ENCODE measurements at places on chromosomes 3 and 15.
A peak's percentile ranks its signal among the peaks of the same experiment; 100 is the strongest.

GRCh38 chr3:12724794-12725193, 34.3 kb downstream of the TMEM40 start:
- DNase-seq = no peak

GRCh38 chr3:63945558-63946096, 33.4 kb upstream of the SCAANT1 start:
- no peak for DNase-seq

DNA sequence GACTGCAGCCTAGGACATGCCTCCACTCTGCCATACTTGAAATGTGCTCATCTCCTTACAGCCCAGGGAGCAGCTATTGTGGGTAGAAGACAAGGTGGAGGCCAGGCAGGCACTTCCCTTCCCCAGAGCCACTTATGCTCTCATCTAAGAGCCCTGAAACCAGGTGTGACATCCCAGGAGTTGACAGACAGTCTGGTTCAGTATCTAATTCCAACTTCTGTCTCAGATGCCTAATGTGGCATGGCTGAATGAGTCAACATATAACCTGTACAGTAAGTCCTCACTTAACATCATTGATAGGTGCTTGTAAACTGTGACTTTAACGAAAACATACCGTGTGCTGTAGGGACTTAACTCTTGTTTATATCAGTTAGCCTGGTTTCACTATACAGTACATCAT, 1.2 kb upstream of the CAPN3 start:
- no peak for DNase-seq

DNA sequence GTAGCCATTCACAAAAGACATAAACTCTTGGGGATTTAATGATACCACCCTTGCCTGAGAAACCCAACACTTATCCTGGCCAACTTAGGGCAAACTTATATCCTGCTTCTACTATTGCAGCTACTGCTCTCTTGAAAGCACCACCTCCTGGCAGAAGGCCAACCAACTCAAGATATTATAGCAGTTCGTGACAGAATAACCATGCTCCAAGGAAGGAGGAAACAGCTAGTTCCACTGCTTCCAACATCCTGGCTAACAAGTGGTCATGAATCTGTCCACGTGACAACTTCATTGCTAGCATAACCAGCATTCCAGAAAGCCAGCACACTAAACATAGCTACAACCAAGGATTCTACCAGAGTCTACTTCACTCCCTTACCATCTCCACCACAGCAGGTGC, 1037.5 kb downstream of the TBL1XR1 start:
- no peak for DNase-seq

DNA sequence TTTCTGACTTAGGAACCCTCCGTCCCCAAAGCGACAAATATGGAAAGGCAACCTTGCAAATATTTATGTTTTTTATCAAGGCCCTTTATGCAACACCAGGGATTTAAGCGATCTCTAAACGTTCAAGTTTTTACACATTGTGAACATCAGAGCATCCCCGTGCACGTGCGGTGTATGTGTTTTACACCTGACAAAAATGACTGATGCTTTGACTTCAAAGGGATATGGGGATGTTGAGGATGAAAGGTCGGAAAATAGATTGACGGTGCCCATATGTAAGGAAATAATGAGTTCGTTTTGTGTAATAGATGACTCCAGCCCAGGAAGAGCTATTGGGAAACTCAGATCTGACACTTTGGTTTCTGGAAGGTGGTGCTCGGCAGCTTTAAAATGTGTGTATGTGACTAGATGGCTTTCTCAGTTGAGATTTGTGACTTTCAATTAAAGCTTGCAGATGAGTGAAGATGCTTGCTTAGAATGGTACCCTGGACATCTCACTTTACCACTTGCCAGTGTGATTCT, 866 bp downstream of the SLC49A4 start:
- peak; percentile 11 for DNase-seq

DNA sequence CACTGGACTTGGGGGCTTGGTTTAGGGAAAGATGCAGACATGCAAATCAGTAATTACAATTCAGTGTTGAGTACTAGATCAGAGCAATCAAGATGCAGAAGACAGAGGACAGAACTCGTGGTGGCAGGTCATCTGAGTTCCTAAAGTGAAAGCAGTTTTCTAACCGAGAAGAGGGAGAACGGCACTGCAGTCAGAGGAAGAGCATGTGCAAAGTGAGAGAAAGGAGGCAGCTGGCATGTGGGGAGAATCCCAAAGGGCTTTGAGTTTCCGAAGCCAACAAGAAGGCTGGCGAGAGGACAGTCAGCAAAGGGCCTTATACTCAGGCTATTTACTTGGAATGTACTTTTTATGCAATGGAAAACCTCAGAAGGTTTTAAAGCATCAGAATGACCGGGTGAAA, 87.0 kb downstream of the ANP32A start:
- no peak for DNase-seq

- DNase-seq = no peak
Measured at GRCh38 chr3:24069045-24069444, 124.0 kb downstream of the NR1D2 start.

- no peak for DNase-seq
Measured at GRCh38 chr3:141307351-141308059, 60.8 kb upstream of the ZBTB38 start.

DNA sequence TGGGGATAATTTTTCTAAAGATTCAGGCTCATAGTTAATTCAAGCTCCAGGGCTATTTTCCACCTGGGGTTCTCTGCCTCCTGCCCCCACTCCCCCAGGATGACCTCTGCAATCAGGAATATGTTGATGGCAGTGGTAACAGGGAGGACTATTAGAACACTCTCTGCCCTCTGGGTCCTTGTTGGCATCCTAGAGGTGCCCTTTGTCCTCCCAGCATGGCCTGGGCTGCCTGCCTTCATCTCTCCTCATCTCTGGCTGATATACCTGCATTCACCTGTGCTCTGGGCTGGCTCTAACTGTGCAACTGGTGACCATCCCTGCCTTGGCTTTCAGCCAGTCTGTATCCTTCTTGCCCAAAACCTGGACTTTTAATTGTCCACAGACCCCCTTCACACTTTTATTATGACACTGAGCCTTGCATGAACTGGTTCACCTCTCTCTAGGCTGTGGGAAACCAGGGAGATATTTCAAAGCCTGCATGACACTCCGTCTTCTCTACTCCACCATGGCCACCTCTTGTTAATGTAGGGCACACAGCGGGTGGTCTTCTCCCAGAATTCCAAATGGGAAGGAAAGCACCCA, 199.8 kb downstream of the THSD4 start:
- DNase-seq = no peak

DNA sequence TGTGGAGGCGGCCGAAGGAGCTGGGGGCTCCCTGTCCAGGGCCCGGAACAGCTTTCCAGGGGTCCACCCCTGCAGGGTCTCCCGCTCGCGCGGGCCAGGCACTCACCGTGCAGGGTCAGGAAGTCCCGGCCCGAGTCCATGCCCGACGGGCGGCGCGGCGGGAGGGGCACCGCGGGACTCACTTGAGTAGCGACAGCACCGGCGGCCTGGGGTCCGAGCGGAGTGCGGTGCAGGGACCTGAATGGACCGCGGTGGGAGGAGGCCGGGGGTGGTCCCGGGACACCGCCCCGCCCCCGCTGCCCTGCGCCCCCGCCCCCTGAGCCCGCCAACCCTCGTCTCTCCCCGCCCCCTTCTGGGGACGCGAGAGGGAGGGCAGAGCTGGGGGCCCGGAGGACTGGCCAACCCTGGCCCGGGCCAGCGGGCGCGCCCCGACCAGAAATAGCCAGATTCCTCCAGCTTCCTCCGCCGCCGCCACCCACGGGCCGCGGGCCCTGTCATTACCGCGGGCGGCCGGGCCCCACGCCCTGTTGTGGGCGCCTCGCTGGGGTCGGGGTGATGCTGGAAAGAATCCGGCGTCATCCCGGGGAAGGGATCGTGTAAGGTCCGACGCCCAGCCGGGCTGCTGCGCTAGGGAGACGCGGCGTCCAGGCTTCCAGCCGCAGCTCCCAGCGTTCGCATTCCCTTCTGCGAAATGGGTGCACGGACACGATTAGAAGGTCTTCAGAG, at the start of gene PLCD1:
Gene PLCD1, minus strand, starts transcription at position 243 of the 726 bp plus-strand sequence. Its CDS starts 103 bp downstream, at position 140.
- DNase-seq = peak; percentile 22

DNA sequence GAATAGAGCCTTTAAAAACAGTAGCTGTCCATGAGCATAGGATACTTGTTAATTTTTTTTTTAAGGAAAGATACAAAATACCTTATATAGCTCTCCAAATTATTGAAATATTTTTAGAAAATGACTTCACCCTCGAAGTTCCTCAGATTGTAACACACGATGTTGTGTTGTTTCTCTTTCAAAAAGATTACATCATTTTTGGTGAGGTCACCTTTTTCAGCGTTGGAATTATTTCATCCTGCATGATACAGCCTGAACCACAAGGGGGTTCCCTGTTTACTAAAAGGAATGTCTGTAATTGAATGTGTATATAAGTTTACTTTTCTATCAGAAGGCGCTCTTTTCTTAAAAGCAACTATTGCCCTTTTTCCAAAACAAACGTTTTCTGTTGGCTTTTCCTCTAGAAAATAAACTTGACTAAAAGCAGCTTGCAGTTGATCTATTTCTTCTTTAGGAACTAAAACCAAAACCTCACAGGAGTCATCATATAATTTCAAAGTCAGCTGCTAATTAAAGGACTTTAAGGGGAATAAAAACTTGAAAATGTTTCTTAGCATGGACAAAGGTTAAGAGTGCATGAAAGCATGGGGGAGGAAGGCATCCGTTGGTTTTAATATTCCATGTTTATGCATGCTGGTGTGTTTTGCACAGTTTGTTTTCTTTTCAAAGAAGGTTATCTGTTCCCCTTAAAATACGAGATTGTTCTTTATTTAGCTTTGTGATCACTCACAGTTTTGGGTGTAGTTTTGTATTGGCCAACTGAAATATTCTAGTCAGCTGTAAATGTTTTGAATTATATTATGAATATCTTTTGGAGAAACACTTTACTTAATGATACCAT, 29.4 kb downstream of the LYSMD4 start:
- DNase-seq = peak; percentile 94

DNA sequence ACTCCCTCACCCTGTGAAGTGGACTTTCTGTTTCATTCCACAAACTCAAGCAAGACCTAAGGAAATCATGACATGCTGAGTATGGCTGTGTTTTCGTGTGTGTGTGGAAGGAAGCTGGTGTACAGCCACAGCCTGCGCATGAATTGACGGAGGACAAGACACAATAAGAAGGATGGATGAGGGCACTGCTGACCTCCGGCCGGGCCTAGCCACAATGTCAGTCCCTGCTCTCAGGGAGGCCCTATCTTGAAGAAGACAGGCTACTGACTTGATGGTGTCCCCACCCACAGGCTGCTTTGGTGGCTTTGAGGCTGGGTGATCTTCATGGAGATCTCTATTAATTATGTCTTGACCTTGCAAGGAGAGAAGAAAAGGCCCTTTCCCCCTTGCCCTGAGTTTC, 39.3 kb upstream of the CDCP1 start:
- DNase-seq = no peak

All from iris pigment epithelial cell (primary cell).